ENCODE measurements at places on chromosomes 2 and 18. TPM values are rescaled to one million over a fixed set of nuclear protein-coding genes. Genes with fewer than 3 reads are reported as not detected.

The CCL20 gene
- 0.20 TPM for polyA plus RNA-seq

The DSC3 gene
- 0.39 TPM for polyA plus RNA-seq

The MAPK4 gene
- polyA plus RNA-seq: 81.0 TPM

The POTEI gene
- polyA plus RNA-seq: not detected

The MBD5 gene
- 3.4 TPM for polyA plus RNA-seq

The IL36B gene
- not detected for polyA plus RNA-seq

The RAPH1 gene
- polyA plus RNA-seq: 6.7 TPM

The HOXD9 gene
- polyA plus RNA-seq: 0.29 TPM

The MLPH gene
- 9.7 TPM for polyA plus RNA-seq

The GKN2 gene
- not detected for polyA plus RNA-seq

The DCC gene
- polyA plus RNA-seq: not detected

The AFF3 gene
- 1.6 TPM for polyA plus RNA-seq

The TYMS gene
- 1.0 TPM for polyA plus RNA-seq

The HS1BP3 gene
- polyA plus RNA-seq: 16.8 TPM

The SERPINB2 gene
- not detected for polyA plus RNA-seq

The SMYD1 gene
- 94.0 TPM for polyA plus RNA-seq

The TMEM200C gene
- polyA plus RNA-seq: 0.22 TPM

The ATP6V1C2 gene
- polyA plus RNA-seq: 1.6 TPM

The AQP12A gene
- not detected for polyA plus RNA-seq

The HAAO gene
- 2.0 TPM for polyA plus RNA-seq

The SLC14A1 gene
- polyA plus RNA-seq: 5.6 TPM

The RGPD3 gene
- 0.07 TPM for polyA plus RNA-seq

The ADD2 gene
- 0.16 TPM for polyA plus RNA-seq

The CIDEA gene
- 2.0 TPM for polyA plus RNA-seq

The PLA2R1 gene
- polyA plus RNA-seq: 0.38 TPM

The VSNL1 gene
- 9.8 TPM for polyA plus RNA-seq

The PID1 gene
- 11.9 TPM for polyA plus RNA-seq

The CASP10 gene
- 2.0 TPM for polyA plus RNA-seq

The MFSD2B gene
- 0.07 TPM for polyA plus RNA-seq

The RAB27B gene
- 0.03 TPM for polyA plus RNA-seq

The MROH2A gene
- polyA plus RNA-seq: not detected

The RMND5A gene
- 29.3 TPM for polyA plus RNA-seq

The CCDC74A gene
- 1.6 TPM for polyA plus RNA-seq

The CPO gene
- 0.59 TPM for polyA plus RNA-seq

The CDH20 gene
- not detected for polyA plus RNA-seq

The RALBP1 gene
- 29.9 TPM for polyA plus RNA-seq

The GPR155 gene
- polyA plus RNA-seq: 2.3 TPM

The BOLL gene
- polyA plus RNA-seq: not detected

The LBX2 gene
- 0.44 TPM for polyA plus RNA-seq

The ADNP2 gene
- polyA plus RNA-seq: 5.9 TPM

The TEKT4 gene
- polyA plus RNA-seq: not detected

The CTAGE1 gene
- not detected for polyA plus RNA-seq

The CYBRD1 gene
- 26.3 TPM for polyA plus RNA-seq

The LGALSL gene
- polyA plus RNA-seq: 5.8 TPM

The AQP12B gene
- polyA plus RNA-seq: not detected

The FBLN7 gene
- 0.74 TPM for polyA plus RNA-seq

The TRIB2 gene
- polyA plus RNA-seq: 57.2 TPM

The CNRIP1 gene
- polyA plus RNA-seq: 12.8 TPM

All from heart right ventricle (tissue), 16 donors.